ENCODE measurements at places on chromosomes 16 and 17.

DNA sequence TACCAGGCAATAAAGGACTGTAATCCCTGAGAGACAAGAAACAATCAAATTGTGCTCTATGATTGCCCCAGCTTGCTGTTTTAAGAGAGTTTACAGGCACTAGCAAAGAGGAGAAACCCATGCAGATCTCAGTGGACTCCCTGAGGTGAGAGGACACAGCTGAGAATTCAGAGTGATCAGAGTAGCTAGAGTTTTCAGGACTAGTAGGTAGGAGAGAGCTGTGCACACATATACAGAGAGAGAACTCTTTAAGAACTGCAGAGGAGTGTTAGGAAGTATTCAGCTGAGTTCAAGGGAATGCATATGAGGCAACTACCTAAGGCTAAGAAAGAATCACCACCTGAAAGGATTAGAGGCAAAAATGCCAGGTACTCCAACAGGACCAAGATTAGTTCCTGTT is 904.8 kb downstream of the CDH8 start:
- DNase-seq, result no peak

DNA sequence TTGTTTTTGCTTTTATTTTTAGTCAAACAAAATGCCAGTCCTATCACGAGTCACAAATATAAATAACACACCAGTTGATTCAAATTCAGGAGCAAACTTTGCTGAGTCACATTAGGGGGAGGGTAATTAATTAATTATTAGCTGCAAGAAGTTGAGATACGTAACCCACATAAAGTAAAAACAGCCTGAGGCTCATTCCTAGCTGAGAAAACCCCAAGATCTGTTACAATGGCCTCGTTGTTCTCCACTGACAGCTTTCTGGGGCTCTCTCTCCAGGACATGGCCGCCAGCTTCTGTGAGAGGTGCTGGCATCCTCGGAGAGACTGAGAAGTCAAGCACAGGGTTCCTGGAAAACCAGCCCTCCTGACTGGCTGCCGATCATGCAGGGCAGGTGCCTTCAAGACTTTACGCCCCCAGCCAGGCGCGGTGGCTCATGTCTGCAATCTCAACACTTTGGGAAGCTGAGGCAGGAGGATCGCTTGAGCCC is 11.1 kb downstream of the RAB40B start:
- no peak for DNase-seq

- DNase-seq, result no peak
Measured at GRCh38 chr17:7292194-7292593, 2.2 kb downstream of the YBX2 start.

DNA sequence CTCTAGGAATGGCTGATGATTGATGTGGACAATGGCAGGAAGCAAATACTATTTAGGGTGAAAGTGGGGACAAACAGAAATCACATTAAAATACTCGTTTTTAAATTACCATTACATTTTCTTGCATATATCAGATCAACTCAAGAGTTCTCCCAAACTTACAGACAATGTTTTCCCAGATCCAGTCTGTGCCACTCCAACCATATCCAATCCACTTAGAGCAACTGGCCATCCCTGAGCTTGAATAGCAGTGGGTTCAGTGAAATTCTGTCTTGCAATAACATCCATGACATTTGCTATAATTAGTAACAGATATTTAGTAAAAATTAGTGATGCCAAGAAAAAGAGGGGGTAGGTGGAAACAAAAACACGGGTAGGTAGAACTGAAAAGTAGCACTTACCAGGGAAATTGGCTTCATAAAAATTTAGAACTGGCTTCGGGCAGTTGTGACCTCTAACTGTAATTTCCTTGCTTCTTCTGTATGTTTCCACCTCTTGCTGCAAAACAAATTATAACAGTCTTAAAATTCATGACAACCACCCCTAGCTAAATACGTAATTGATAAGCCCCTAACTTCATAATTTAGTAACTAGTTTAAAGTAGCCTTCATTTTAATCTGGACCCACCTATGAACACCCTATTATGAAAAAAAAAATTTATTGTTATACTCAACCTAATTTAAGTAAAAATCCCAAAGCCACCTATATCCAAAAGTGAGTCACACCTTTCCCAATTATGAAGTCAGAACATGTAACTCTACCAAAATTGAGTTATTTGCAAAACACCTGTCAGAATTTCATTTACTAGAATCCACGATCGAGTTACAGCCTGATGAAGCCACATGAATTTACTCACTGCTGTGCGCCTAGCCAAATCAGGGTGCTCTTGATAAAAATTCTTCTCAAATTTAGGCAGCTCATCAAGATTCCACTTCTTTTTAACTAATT is 2.0 kb downstream of the DDX5 start:
- no peak for DNase-seq

GRCh38 chr17:29005936-29006511 is at the start of gene SEZ6:
SEZ6 (minus strand) TSS chr17:29006033; CDS start chr17:29005869, 164 bp downstream.
- DNase-seq, result peak; percentile 39

GRCh38 chr16:11481987-11482386 is 104.7 kb downstream of the LITAF start:
- no peak for DNase-seq

DNA sequence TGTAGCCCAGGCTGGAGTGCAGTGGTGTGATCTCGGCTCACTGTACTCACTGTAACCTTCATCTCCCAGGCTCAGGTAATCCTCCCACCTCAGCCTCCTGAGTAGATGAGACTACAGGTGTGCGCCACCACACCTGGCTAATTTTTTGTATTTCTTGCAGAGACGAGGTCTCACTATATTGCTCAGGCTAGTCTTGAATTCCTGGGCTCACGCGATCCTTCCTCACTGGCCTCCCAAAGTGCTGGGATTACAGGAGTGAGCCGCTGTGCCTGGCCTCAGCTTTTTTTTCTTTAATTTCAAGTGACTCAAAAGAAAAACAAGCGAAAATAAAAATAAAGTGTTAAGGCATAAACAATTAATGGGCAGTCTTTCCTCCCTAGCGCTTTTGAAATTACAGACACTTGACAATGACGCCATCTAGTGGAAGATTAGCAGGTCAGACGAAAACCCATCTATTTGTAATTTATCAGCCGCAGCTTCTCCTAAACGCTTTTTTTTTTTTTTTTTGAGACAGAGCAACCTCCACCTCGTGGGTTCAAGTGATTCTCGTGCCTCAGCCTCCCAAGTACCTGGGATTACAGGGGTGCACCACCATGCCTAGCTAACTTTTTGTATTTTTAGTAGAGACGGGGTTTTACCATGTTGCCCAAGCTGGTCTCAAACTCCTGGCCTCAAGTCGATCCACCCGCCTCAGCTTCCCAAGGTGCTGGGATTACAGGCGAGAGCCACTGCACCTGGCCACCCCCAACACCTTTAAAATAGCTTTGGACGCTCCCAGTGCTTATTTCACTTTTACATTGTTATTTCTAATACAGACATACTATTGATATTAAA is 28.1 kb upstream of the PECAM1 start:
- no peak for DNase-seq

DNA sequence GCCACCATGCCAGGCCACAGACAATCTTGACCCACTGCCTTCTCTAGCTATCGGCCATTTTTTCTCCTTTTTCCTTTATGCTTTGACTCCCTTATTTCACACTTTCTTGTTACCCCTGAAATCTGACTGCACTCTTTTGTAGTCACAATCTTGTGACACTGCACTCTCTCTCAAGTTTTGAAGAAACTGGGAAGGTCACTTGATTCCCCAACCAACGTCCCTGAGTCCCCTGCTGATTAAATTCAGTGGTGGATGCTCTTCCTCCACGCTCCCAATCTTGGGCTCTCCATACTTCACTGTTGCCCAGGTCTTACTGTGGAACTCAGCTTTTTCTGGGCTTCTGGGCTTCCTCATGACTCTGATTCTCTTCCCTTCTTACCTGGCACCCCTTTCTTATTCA is 33.9 kb downstream of the PECAM1 start:
- DNase-seq, result no peak

GRCh38 chr16:54431041-54431996 is 144.7 kb upstream of the IRX3 start:
- no peak for DNase-seq

GRCh38 chr16:14301169-14302030 is 230.3 kb downstream of the MRTFB start:
- DNase-seq, result no peak

DNA sequence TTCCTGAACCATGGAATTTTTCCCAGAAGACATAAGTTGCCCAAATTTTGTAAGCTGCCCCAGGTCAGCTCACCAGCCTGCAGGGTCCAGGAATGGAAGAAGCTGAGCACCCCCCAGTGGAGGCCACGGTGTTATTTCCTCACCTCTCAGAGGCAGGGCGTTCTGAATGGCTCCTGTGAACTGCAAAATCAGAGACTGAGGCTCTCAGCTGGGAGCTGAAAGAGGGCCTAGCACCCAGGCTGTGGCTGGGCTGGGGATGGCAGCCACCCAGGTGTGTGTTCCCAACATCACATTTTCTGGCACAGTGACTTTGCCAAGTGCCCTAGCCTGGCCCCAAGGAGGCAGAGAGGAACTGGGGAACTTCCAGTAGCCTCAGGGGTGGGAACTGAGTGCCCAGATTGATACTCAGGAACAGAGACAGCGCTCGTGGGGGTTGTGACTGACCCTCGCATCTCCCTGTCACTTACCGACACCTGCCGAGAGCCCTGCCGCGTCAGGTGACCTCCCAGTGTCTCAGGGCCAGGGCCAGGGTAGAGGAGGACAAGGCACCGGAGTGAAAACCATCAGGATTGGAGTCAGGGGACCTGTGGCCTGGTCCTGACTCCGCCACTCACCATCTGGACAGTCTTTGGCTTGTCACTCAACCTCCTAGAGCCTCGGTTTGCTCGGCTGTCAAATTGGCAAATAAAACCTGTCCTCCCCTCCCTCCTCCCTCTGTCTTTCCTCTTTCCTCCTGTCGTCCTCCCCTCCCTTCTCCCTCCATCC is 11.3 kb downstream of the CACNG4 start:
- DNase-seq, result no peak

DNA sequence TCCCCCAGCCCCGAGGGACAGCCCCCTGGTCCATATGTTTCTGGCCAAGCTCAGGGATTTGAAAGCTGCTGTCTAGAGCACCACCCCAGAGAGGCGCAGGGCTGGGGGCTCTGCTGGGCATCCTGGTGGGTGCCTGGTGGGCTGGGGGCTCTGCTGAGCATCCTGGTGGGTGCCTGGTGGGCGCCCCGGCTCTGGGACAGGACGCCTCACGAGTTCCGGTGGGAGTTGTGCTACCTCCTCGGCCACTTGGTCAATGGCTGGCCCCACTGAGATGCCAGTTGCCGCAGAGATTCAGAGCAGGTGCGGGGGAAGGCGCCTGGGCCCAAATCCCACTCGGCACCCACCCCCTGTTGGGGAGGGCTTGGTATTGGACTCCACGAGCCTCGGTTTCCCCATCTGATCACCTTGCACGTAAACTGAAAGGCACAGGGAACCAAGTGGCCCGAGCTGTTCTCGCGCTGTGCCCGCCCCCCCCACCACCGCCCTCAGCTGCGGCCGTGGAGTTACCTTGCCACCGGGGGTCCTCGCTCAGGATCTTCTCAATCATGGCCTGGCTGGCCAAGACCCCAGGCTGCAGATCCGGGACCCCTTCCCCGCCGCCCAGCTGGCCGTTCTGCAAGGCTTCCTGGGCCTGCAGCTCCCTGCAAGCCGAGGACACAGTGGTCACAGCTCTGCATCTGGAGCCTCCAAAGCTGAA is 13.3 kb downstream of the UNKL start:
- no peak for DNase-seq

DNA sequence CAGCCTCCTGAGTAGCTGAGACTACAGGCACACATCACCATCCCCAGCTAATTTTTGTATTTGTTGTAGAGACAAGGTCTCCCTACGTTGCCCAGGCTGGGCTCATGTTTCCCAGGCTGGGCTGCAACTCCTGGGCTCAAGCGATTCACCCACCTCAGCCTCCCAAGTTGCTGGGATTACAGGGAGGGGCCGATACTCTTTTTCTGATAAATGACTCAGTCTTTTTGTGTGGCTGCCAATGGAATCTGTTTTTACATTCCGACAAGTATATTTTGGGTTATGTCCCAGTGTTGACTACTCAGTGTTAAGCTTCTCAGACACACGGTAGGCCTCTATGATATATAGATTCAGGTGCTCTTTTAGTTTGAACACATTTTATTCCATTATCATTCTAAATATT is 58.1 kb downstream of the SLFN11 start:
- no peak for DNase-seq

DNA sequence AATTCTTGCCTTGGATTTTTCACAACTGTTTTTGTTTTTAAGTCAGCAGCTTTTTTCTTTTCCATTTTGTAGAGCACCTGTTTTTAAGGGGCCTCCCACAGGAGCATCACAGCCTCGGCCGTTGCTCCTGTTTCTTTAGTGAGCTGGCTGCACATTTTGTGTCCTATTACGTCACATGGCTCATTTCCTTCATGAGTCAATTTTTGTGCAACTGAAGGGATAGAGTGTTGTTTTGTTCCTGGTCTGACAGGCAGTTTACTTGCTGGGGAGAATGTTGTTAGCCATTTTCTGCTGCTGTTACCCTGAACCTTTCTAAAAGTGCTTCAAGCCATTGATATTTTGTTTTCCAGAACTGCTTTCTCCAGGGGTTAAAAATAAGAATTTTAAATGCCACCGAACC is 45.0 kb upstream of the CRISPLD2 start:
- no peak for DNase-seq

DNA sequence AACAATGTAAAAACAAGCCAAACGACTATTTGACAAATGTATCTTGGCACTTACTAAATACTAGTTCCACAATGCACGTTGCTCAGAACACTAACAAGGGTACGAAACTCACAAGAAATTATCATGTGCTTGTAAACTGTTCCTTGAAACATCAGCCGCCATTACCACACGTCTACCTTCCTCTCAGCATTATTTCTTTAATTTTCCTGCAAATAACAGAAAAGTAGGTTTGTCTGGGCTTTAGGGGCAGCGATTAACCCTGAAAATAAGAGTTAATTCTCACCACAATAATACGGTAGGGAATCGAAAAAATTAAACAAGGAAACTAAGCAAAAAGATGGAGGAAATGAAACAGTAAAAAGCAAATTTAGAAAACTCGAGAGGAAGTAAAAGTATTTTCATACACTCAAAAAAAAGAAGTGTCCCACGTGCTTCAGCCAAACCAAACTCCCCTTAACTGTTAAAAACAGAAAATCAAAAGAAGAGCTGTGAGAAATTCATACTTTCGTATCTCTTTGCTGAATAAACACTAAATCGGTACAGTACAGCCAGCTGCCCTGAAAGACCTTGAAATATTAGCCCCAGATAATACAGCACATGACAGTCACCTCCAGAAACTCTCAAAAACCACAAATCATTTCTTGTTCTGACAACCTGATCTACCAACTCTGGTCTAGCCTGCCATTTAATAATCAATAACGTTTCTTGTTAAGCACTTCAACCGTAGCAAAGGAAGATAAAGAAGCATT is 1.2 kb downstream of the ARHGAP17 start:
- DNase-seq, result no peak

Measured in activated T-helper 9 cell treated with anti-CD3 and anti-CD28 coated beads, Interleukin-2, amount 50 U/mL, for 16 hours (primary cell).